ENCODE measurements at places on chromosomes 7 and 10. TPM values are rescaled to one million over a fixed set of nuclear protein-coding genes. Genes with fewer than 3 reads are reported as not detected.
A peak's percentile ranks its signal among the peaks of the same experiment; 100 is the strongest.

SAMD9L gene
- 7.9 TPM for total RNA-seq

DNA sequence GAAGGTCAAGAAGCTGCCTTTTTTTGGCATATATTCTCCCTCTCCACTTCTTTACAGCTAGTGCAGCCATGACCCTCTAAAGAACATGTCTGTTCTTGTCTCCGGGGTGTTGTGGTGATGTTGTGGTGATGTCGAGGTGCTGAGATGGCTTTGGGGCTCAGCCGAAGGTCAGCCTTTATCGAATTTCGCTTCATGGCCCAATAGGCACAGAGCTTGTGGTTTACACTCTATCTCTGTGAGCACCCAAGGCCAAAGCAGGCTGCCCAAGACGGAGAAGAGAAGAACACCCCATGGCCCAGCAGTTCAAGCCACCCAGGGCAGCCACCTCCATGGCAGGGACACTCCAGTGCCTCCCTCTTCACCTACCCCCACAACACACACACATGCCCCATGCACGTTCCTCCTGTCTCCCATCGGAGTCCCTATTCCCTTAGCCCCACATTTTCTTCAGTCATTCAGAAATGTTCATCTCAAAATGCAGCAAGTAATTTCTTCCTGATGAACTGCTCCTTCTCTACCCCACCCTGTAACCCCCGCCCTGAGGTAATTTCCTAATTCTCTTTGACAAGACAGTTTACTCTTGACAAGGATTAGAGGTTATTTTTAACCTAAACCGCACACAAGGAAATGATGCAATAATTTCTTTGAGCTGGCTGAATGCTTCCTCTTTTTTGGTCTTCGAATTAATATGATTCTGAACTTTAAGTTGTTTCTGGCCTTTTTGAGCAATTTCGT is 18.6 kb upstream of the ADRB1 start:
- DNase-seq = no peak

CLDN4 gene
- total RNA-seq = 4.4 TPM

CHST3 gene
- 36.1 TPM for total RNA-seq

GRCh38 chr7:121570365-121570764 is 174.3 kb upstream of the FAM3C start:
- DNase-seq = no peak

CTAGE6 gene
- total RNA-seq = 0.33 TPM

GRCh38 chr7:143934526-143935325 is at the start of gene OR2F2:
TSS of gene OR2F2 (plus strand) at chr7:143935233. CDS start at chr7:143935233, 0 bp downstream.
- no peak for DNase-seq

CPXM2 gene
- 6.3 TPM for total RNA-seq

GRCh38 chr10:2556883-2557282 is 510.5 kb upstream of the PFKP start:
- no peak for DNase-seq

ZNF487 gene
- 6.4 TPM for total RNA-seq

GRCh38 chr7:131927770-131928423 is 371.5 kb upstream of the PODXL start:
- DNase-seq = no peak

DNA sequence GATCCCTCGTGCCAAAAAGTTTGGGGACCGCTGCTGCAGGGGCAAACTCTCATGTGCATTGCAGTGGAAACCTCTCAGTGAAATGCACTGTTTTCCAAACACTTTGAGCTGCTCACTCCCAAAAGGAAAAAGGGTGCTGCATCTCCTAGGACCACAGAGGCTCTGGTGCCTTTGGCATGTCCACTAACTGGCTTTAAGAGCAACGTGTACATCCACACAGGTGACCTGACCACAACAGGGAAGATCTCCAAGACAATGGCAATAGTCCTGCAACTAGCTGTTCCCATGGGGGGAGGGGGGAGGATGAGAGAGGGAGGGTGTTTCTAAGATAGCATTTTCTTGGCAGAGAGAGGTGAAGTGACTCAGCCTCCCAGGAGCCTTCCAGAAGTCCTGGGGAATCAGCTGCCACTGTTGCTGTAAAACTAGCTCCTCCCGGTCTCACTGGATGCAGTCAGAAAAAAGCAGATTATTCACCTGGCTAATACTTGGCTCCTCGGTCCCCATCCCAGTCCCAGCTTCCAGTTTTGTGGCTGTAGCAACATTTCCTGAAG is 181.7 kb downstream of the HECW1 start:
- no peak for DNase-seq

GRCh38 chr10:124560377-124561105 is 98.9 kb downstream of the LHPP start:
- peak; percentile 77 for DNase-seq

ITIH5 gene
- 18.3 TPM for total RNA-seq

TUBAL3 gene
- total RNA-seq = not detected

DNA sequence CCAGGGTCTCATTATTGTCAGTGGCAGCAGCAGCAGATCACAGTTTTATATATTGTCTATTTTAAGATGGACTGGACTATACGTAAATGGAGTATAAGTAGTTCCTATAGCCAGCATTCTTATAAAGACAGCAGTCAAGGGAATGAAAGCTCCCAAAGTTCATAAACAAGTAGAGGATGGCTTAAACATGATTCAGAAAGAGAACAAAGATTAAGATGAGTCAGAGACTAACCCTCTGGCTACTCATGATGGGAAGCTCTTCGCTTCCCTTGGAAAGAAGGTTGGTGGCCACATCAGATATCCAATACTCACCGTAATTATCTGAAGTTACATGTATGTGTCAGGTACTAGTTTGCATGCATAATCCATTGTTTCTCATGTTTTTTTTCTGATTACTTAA is 277.0 kb downstream of the INHBA start:
- no peak for DNase-seq

LRIT1 gene
- total RNA-seq = not detected

- no peak for DNase-seq
Measured at GRCh38 chr7:20290505-20291111, 40.1 kb upstream of the ITGB8 start.

RSPH10B gene
- 0.95 TPM for total RNA-seq

NUPR2 gene
- total RNA-seq = not detected

DNA sequence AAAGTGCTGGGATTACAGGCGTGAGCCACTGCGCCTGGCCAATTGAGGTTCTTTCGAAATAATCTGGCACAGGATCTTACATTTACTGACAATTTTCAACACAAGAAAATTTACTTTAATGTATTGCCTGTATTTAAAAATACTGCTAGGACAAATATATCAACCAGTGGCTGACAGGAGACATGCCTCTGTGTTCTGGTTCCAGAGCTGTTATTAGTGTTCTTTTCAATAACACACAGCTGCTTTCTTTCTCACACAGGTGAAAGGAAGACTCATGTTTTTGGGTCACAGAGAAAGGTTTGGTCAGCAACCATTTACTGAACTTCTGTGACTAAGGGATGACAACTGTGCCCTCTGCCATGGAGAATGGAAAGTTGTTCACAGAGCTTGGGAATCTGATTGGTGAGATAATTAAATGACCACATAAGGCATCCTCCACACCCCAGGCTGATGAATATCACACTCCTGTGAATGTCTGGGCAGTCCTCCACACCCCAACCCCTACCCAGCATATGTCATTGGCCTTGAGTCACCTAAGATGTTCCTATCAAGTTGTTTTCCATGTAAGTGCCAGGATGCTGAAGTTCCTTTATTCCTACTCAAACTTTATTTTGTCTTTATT is 180.1 kb downstream of the RAPGEF5 start:
- DNase-seq = no peak

PTPN20 gene
- 7.7 TPM for total RNA-seq

- DNase-seq = no peak
Measured at GRCh38 chr7:22995011-22995410, 18.9 kb downstream of the HYCC1 start.

GRCh38 chr7:15936991-15937390 is 250.5 kb upstream of the MEOX2 start:
- no peak for DNase-seq

- no peak for DNase-seq
Measured at GRCh38 chr10:77835669-77836086, 90.9 kb downstream of the DLG5 start.

R3HCC1L gene
- 7.4 TPM for total RNA-seq

GRCh38 chr7:144957998-144958397 is 122.1 kb upstream of the TPK1 start:
- no peak for DNase-seq

RNF148 gene
- total RNA-seq = 0.35 TPM

DNA sequence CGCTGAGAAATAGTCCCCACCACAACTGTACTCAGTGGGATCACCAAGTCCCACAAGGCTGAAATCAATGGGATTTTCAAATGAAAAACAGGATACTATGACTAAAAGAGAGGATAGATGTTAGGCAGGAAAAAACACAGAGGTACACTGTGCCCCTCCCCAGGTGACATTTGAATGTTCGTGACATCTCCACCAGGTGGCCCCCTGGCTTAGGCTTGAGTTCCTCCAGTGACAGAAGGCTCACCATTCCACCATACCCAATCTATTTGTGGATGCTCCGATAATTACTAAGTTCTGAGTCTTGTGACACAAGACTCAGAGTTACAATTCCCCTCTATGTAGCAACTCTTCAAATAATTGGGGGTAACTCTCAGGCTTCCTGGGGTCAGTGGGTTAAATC is 77.5 kb upstream of the KCNMA1 start:
- no peak for DNase-seq

INA gene
- 0.05 TPM for total RNA-seq

EIF5AL1 gene
- not detected for total RNA-seq

DNA sequence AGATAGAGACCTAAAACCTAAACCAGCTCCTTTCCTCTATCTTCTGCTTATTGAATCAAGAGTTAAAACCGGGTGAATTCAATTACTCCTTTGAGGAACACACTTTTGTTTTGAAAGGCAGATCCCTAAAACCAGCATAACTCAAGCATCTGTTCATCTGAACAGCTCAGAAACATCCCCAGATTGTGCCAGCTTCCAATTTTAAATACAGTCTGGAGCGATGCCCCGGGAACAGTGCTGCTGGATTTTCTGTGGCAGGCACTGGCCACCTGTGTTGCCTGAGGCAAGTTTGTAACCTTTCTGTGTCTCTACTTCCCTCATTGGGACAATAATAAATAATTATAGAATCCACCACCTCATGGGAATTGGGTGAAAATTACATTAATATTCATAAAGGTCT is 281.4 kb upstream of the NFE2L3 start:
- no peak for DNase-seq

CRYGN gene
- total RNA-seq = 0.43 TPM

DNA sequence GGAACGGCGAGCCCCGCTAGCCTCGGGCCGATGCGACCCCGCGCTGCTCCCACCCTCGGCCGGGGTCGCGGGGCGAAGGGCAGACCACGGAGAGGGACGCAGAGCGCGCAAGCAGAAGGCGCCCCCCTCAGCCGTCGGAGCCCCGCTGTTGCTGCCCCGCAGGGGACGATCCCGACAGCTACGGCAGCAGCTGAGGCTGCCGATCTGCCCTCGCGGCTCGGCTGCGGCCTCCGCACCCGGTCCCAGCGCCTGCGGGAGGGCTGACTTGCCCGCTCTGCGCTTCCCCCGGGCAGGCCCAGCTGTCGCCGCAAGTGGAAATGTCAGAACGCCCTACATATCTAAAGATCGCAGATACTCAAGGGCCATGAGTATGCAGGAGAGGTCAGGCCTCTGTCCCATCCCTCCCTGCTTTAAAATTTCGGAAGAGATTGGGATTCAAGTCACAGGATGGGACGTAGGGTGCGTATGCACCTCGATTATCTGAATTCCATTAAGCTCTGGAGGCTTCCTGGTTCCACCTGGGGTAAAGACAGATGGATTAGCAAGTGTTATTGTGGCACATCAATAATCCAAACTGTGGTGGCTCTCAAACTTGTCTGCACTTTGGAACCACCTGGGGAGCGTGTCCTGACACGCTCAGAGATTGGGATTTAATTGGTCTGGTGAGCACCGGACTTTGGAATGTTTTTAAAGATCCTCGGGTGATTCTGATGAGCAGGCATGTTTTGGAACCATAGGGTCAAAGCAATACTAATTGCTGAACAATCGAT is at the start of gene CRPPA:
TSS of gene CRPPA (minus strand) at position 206 of the 770 bp plus-strand sequence. CDS start 216 bp downstream, outside the sequence.
- DNase-seq = peak; percentile 38

DNA sequence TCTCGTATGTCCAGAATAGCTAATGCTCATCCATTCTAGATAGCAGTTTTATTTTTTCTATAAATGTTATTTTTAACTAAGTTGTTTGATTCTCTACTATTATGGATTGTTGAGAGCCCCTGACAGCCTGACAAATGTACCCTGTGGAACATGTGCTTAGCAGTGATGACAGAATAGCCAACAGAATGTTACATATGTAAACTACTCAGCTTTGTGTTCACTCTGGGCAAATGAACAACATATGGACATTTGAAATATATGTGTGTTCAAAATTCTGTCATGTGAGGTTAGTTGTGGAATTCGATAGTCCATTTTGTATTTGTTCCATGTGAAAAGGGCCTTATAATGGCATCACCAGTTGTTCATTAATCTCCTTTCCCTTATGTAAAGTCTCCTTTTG is 199.7 kb downstream of the EXOC4 start:
- DNase-seq = no peak

MRPS17 gene
- 11.4 TPM for total RNA-seq

CDHR3 gene
- total RNA-seq = 7.0 TPM

INHBA gene
- total RNA-seq = 10.2 TPM

DNA sequence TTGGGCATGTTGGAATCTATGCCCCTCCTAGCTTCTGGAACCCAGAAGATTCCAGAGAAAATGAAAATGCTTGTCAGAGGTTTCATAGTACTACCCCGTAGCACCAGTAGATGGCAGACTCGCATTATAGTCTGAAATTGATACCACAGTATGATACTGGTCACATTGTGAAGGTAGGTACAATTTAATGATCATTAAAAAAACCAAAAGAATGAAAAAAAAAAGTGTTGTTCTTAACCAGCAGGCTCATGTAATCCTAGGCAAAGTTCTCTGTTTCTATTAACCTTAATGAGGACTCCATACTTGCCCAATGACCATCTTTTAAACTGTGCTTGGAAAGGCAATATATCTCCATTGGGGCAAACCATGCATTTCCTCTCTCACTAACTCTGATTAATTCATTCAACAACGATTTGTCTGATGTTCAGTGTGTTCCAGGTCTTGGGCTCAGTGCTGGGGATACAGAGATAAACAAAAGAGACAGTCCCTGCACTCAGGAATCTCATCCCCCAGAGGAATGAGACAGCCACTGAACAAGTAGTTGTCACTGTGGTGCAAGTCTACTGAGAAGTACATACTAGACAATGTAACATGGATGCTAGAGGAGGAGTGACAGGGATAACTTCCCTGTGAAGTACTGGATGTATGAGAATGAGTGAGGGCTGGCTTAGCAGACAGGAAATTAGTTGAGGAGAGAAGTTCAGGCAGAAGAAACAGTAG is 223.5 kb upstream of the PHYHIPL start:
- peak; percentile 27 for DNase-seq

RNF32 gene
- total RNA-seq = 1.7 TPM
